AG08396 (cell line): ENCODE measurements at places on chromosomes 1 and 21.
A peak's percentile ranks its signal among the peaks of the same experiment; 100 is the strongest.

GRCh38 chr1:165869343-165869742 lies 41.9 kb downstream of the UCK2 start:
- no peak for DNase-seq

DNA sequence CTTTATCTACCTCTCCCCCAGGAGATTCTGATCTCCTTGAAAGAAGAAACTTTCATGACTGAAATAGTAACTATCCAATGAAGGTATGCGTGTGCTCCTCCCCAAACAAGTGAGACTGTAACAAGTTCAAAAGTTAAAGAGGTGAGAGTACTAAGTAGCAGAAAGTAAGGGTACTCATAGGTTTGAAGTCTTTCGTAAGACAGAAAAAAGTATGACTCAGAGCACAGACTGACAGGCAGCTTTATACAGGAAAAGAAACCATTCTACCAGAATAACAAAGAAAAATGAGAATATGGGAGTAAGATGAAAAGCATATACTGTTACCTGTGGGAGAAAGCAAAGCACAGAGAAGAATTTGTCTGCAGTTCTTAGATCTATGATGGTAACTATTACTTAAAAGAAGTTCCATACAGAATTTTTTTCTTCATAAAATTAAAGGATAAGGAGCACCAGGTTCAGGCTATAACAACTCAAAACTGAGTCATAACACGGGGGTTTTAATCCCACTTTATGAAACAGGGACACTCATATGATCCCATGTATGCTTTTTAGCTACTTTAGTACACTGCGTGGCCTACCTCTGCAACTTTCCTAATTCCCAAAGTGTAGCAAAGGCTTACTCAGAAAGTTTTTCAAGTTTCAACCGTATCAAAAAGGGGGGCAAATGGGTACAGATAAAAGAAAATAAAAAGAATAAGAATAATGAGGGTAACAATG lies 52.0 kb downstream of the FOXJ3 start:
- DNase-seq = no peak

DNA sequence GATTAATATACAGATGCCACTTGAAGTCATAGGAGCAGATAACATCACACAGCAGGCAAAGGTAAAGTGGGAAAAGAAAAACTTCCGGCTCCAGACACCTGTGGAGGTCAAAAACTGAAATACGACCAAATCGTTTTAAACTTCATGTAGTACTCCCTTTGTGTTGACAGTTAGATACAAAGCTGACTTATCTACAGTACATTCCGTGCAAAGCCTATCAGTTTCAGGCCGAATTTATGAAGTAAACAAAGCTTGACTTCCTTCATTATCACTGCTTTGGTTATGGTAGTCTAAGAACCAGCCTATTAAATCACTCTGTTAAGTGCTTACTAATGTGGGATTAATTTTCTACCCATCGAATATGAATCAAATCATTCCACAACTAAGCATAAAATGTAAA lies 156.3 kb downstream of the SMYD3 start:
- no peak for DNase-seq

DNA sequence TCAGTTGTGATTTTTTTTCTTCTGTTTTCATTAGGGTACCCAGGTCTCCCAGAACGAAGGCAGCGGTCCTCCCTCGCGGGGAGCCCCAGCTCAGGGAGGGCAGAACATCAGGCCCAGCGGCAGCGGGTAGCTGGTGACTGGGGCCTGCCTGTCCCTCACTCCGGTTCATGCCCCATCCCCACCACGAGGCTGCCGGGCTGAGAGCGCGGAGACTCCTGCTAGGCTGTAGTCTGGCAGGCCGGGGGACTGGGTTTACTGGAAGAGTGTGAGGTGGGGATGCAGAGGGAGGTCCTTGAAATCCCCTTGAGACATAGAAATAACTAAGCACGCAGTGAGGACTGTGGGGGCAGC lies 10.5 kb downstream of the BRINP2 start:
- DNase-seq = no peak

- DNase-seq = no peak
These were observed 29.2 kb downstream of the MIS18A start for GRCh38 chr21:32249511-32250280.

- peak; percentile 82 for DNase-seq
These were observed 2.5 kb upstream of the BCL10 start for GRCh38 chr1:85278853-85279314.

GRCh38 chr1:47559944-47560695 lies 122.3 kb downstream of the FOXD2 start:
- no peak for DNase-seq

DNA sequence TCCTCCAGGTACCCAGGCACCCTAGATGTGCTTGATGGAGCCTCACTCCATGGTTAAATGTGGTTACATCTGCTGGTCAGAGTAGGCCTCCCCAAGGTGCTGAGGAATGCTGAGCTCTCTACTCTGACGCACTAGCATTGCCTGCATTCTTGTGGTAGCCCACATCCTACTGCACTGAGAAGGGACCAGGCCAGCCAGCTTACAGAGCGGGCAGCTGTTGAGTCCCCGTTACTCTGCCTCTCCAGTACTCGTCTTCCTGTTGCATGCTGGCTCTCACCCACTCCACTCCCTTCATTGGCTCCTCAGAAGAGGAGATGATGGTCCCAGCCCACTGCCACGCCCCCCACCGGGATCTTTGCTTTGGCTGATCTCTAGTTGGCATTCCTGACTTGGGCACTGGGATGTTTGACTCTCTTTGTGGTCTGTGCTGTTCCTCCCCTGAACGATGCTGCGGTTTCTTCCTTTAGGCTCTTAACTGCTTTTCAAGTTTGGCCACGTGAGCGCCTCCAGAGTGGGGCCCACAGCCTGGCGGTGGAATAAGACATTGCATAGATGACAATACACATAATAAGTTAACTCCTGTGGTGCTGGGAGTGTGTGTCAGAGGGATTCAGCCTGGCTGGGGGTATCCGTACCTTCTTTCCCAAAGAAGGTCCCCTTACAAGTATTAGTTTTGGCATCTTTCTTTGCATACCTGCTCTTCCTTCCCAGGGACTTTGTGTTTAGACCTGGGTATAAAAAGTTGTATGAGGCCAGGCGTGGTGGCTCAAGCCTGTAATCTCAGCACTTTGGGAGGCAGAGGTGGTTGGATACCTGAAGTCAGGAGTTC lies 18.6 kb downstream of the AZIN2 start:
- DNase-seq = peak; percentile 93

GRCh38 chr1:111220302-111220890 lies 7.1 kb upstream of the CHI3L2 start:
- DNase-seq = no peak

- peak; percentile 45 for DNase-seq
These were observed 52.9 kb downstream of the MPZL1 start for GRCh38 chr1:167774710-167775109.

DNA sequence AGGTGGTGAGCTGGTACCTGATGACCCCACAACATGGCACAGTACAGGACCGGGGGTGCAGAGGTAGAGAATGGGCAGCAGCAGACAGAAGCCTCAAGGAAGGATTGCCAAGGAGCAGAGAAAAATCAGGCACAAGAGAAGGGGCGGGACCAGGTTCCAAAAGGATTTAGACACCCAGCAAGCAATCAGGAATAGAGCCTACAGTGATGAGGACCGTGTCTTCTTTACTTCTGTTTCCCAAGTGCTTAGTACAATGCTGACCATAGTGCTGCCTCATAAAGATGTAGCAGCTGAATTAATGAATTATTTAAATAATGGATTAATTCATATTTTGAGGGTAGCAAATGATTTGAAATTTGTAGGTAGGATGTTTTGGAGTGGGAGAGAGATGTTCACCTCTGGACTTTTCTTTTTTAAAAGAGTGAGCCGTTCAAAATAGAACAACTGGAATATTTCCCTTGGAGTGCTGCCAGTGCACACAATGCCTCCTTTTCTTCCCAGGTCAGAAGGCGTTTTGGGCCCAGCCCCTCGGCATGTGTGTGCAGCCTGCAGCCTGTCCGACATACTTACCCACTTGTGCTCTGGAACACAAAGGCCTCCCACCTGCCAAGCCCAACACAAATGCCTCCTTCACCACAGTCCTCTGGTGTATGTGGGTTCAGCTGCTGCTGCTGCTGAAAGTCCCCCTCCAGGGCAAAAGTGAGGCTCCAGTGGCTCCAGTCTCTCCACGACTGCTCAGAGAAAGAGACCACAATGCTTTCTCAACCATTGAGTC lies 19.6 kb downstream of the KANK4 start:
- DNase-seq = no peak

DNA sequence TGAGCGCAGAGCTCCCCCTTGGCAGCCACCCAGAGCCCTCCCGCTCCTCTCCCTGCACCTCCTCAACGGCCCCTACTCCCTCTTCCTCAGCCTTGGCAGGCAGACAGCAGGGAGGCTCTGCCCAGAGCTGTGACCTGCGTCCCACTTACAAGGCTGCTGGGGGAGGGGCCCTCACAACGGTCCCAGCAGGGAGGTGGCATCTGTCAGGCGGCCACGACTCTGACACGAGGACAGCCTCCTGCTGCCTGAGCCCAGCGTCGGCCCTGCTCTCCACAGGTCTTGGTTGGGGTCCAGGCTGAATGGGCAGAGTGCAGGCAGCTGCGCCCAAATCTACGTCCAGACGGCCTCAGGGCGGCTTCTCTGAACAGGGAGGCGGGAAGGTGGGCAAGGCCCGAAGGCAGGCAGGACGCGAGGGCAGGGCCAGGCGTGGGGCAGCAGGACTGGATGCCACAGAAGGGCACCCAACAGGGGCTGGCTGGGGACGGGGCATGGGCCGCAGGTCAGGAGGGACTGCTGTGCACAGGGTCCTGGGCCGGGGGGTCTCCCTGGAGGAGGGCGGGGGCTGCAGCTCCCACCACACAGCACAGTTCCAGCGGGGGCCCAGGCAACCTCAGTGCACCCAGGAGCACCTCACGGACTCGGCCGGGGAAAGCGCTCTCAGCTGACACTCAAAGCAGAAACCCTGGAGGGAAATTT lies 7.5 kb downstream of the SLC19A1 start:
- DNase-seq = no peak

DNA sequence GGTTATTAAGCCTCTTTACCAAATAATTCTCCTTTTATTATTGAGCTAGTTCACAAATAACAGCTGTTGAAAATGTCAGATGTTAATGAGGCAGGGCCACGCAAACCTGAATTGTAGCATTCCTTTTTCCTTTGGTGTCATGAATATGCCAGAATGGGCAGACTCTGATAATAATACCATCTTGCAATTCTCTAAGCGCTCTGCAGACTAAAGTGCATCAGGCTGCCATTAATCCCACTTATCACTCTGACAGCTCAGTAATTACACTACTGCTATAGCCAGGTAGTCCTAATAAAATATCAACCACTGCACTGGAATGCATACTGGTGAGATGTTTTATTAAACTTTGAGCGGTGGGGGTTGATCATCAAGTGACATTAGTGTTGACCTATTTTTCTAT lies 177.7 kb downstream of the DPYD start:
- DNase-seq = no peak

- no peak for DNase-seq
These were observed 197.8 kb downstream of the PBX1 start for GRCh38 chr1:164756741-164757140.

GRCh38 chr1:36529769-36530260 lies 47.1 kb upstream of the CSF3R start:
- DNase-seq = no peak

- peak; percentile 14 for DNase-seq
These were observed 126.2 kb downstream of the GIPC2 start for GRCh38 chr1:78171736-78172590.

DNA sequence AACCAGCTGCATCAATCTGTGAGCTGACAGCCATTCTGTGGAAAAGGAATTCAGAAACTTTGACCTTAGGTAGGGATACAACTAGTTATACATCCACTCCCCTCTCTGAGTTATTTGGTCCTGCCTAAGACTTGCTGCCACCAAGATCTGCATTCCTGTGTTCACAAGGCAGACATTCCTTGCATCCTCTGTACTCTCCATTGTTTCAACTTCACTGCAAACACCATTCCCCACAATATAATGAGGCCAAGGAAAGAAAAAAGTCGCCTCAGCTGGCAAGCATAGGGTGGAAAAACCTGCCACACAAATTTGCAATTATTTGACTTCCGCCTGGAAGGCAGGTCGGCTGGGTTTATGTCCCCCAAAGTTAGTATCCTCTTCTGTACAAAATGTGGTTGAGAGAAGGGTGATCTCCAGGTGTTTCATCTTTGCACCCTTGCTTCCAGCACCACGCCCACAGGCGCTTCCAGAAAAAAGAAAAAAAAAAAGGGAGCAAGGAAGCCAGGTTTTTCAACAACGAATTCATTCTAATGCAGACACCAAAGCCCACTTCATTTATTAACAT lies 676 bp upstream of the CTTNBP2NL start:
- no peak for DNase-seq

DNA sequence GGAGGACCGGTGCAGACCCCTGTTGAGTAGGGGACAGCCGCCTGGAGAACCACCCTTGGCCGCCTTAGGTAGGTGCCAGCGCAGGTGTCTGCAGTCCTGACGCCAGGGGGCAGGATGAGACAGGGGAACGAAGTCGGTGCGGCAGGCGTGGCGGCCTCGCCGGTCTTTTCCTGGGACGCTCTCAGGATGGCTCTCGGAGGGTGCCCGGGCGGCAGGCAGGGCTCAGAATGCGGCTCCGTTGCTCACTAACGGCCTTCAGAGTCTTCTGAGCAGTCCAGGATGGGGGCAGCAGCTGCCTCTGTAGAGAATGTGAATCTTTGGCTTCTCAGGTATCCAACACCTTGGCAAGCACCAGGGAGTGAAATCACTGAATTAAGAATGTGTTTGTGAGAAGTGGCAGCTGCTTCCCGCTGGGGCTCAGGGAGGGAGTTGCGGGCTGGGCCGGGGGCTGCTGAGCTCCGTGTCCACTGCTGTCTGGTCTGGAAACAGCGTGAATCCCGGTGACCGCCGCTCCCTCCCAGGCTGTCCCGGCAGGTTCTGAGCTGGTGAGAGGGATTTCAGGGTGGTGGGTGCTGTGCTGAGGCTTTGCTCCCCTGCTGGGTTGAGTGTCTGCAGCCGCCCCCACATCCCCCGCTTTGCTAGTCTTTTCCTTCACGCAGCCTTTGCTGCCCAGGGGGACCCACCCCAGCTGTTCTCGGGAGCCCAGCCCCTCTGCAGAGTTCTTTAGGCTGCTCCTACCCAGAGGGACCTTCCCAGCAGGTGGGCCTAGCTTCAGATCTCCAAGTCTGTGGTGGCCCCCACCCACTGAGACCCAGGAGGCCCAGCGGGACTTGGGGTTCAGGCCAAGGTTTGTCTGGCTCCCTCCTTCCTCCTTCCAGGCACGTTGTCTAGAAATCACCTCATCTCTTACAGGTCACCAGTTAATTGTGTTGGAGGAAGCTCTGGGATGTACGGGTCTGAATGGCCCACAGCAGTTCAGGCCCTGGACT lies 11.1 kb upstream of the C1orf174 start:
- peak; percentile 66 for DNase-seq

DNA sequence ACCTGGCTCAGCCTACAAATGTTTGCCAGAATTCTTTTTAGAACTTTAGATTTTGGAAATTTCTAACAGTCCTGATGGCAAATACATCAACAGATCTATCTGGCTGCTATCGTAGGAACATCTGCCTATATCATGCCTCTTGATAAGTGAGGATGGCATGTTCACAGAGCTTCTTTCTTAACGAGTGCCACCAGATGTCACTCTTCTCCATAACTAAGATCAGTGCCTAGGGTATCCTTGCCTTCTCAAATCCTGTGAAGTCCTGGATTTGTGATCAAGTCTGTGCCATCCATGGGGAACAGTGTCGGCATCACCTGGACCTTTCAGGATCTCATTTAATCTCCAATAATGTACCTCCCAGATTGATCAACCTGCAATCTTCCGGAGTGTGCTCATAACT lies 36.5 kb upstream of the CD5L start:
- peak; percentile 9 for DNase-seq

GRCh38 chr1:61081144-61081685 lies 1.1 kb upstream of the NFIA start:
- DNase-seq = no peak

- DNase-seq = no peak
These were observed 3.6 kb downstream of the ACKR1 start for GRCh38 chr1:159208175-159208825.

- DNase-seq = no peak
These were observed 111.1 kb upstream of the ETV3 start for GRCh38 chr1:157249326-157249725.
